ENCODE measurements at places on chromosomes 6 and 20.
A peak's percentile ranks its signal among the peaks of the same experiment; 100 is the strongest.

- no peak for DNase-seq
These were observed 65.0 kb upstream of the TOX2 start for GRCh38 chr20:43849496-43850186.

GRCh38 chr6:163309491-163310026 lies 105.0 kb upstream of the QKI start:
- no peak for DNase-seq

DNA sequence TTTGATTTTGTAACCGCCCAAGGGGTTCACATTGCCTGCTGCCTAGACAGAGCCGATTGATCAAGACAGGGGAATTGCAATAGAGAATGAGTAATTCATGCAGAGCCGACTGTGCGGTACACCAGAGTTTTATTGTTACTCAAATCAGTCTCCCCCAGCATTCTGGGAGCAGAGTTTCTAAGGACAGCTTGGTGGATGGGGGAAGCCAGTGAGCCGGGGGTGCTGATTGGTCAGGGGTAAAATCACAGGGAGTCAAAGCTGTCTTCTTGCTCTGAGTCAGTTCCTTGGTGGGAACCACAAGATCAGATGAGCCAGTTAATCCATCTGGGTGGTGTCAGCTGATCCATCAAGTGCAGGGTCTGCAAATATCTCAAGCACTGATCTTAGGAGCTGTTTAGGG lies 60.0 kb upstream of the EZR start:
- DNase-seq = peak; percentile 59

GRCh38 chr20:286508-286907 lies 4.0 kb downstream of the C20orf96 start:
- no peak for DNase-seq

DNA sequence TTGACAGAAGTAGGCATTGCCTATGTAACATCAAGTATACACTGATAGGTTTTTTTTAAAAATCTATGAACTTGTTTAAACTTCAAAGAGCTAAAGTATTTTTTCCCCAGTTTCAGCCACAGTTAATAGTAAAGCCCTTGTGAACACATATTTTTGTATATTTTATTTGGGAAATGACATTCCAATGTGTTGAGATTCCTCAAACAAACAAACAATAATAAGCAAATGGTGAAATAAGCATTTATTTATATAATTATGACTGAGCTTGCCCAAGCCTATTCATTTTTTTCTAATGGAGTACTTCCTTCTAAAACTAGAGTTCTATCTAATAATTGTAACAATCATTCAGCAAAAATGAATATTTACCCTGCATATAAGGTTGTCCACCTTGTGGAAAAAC lies 12.5 kb downstream of the SYCP2 start:
- DNase-seq = no peak

Data from stimulated activated CD4-positive, alpha-beta T cell treated with anti-CD3 and anti-CD28 coated beads, Interleukin-2, amount 100 ng/mL, for 24 hours (primary cell).